ENCODE measurements at places on chromosomes 11 and 22. TPM values are rescaled to one million over a fixed set of nuclear protein-coding genes. Genes with fewer than 3 reads are reported as not detected.

DNA sequence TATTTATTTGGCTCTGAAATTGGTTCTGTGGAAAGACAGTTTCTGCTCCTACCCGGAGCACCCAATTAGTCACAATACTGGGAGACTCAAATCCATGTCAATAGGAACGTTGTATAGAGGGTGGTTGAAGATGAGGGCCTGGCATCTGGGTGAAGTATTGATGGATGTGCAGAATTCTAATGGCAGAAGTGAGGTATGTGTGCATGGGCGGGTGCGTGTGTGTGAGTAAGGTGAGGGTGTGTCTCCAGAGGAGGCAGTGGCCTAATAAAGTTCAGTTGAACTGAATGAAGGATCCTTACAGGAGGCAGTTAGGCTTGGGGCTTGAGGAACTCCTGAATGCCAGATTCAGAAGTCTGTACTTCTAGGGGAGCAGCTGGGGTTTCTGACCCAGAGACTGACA is 71.8 kb upstream of the B3GAT1 start:
- DNase-seq = no peak
- no peak overlapping the region for H3K4me3 ChIP-seq
- H3K27me3 ChIP-seq = peaks cover 71% of the 10 kb centered on the region

- no peak overlapping the region for H3K4me3 ChIP-seq
- H3K4me1 ChIP-seq = peaks cover 19% of the 10 kb centered on the region
- H3K27ac ChIP-seq = no peak overlapping the region
- H3K27me3 ChIP-seq = no peaks in the 10 kb centered on the region
- H3K36me3 ChIP-seq = no peaks in the 10 kb centered on the region
Observed at GRCh38 chr11:16403448-16403803, 47.1 kb upstream of the SOX6 start.

DNA sequence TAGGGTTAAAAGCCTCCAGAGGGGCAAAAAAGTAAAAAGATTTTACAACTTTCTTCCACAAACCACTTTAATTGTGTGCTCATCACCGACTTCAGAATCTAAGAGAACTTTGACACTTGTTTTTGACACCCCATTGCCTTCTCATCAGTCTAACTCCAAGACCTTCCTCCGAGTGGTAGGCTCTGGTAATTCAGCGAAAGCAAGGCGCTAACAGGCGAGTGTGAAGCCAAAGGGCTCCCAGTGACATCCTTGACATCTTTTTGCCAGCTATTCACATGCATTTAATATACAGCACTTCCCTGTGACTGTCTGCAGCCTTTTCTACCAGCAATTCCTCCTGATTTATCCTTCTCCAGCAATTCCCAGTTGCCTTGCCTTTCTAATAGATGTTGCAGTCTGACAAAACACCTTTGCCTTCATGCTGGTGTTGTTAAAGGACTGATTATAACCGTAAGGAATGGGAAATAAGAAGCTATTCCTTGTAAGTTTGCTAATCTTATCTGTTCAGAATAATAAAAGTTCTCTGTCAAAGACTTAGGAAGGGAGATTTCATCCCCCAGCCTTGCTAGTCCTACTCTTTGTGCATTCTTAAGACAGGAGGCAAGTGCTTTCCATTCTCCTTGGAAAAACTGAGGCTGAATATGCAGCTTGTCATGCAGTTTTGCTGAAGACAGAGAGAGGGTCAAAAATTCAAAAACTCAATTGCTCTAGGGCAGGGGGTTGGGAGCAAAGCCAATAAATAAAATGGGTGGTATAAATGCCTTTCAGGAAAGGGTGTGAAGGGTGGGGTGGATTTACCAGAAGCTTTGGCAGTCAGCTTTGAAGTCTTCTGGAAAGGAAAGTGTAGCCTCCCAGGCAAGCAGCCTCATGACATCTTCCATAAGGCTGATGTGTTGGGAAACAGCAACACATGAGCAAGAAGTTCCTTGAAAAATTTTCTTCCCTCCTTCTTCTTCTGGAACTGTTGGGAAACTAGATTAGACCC is 39.1 kb downstream of the SNX19 start:
- H3K27me3 ChIP-seq = no peaks in the 10 kb centered on the region
- H3K27ac ChIP-seq = no peak overlapping the region
- H3K4me3 ChIP-seq = no peak overlapping the region

DNA sequence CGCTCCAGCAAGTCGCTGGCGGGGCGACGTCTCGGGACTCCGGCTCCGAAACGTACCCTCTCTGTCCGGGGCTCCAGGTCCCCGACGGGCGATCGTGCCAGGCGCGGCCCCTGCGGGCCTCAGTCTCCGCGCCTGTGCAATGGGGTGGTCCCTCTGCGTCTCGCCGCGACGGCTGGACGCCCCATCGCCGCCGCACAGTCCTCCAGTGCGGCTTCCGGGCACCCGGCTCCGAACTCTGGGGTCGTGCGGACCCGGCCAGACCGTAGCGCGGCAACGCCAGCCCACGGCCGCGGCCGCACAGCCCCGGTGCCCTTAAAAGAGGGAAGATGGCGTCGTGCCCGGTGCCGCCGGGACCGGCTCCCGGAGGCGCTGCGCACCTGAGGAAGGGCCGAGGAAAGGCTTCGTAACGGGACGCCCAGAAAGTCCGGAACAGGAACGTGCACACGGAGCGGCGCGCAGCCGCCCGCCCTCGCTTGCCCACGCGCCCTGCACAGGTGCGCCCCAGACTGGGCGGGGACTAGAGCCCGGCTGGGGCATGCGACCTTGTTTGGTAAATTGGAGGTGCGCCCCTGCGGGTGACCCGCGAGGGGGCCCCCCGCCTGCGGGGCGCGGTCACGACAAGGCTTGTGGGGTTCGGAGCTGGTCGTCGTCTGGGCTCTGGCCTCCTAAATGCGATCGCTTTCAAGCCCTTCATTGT is 525 bp downstream of the BIK start:
- H3K4me1 ChIP-seq = peaks cover 14% of the 10 kb centered on the region
- peaks cover 29% of the 10 kb centered on the region for H3K27me3 ChIP-seq
- H3K27ac ChIP-seq = no peak overlapping the region
- peak overlapping the region; percentile 67 for H3K4me3 ChIP-seq
- H3K36me3 ChIP-seq = no peaks in the 10 kb centered on the region
- DNase-seq = no peak

DNA sequence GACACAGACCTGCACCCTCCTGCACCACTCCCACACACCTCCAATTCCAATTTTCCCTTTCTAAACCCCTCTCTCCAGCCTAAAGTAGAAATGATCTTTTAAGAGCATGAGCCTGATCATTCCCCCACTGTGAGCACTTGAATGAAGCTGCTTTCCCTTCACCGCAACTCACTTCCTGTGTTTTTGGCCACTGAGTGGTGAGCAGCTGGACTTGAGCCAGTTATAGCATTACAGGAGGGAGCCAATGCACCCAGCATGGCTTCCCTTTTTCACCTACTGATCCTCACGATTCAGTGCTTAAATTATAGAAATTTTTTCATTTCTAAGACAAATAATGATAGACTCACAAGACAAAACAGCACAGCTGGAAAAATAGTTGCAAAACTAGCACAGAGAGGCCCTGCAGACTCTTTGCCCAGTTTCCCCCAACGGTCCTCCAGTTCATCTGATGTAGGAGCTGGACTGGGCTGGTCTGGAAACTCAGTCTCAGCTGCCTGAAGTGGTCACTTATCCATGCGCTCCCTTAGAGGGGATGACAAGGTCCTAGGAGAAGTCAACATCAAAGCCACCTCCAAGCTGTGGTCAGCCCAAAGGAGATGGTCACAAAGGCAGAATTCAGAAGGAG is 9.7 kb upstream of the APOL4 start:
- H3K4me3 ChIP-seq = no peak overlapping the region
- no peak for DNase-seq
- no peaks in the 10 kb centered on the region for H3K27me3 ChIP-seq
- peaks cover 8% of the 10 kb centered on the region for H3K36me3 ChIP-seq
- H3K4me1 ChIP-seq = peaks cover 45% of the 10 kb centered on the region
- no peak overlapping the region for H3K27ac ChIP-seq

The KIF18A gene
- 12.5 TPM for total RNA-seq

DNA sequence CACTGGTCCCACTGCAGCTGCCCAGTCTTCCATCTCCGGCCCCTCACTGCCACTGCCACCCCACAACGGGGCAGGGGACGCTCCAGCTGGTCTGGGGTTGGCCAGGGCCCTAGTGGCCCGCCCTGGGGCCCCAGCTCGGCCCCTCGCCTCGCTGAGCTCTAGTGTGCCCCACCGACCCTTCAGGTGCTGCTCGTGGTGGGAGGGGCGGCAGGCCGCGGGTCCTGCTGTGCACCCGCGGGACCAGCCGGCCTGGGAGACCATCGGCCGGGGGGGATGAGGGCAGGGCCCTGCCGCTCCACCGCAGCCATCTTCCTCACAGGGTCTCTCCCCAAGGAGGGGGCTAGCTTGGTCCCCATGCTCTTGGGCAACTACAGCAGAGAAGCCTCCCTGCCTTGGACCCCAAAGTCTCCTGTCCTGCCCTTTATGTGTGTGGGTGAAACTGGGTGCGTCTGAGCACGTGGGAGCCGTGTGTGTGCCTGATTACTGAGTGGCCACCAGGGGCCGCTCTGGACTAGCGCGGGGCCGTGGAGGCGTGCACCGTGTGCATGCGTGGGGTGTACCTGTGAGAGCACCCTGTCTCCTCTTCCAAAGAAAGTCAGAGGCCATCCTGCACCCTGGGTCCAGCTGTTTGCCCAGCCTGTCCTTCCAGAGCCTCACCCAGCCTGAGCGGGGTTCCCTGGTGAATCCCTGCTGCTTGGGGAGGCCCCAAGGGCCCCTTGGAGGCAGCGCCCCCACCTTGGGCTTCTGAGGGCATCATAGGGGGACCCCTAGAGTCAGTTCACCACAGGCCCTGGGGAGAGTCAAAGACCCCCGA is 6.0 kb upstream of the ACR start:
- H3K27ac ChIP-seq = no peak overlapping the region
- peaks cover 7% of the 10 kb centered on the region for H3K4me1 ChIP-seq
- no peak for DNase-seq
- H3K27me3 ChIP-seq = peaks cover 32% of the 10 kb centered on the region

DNA sequence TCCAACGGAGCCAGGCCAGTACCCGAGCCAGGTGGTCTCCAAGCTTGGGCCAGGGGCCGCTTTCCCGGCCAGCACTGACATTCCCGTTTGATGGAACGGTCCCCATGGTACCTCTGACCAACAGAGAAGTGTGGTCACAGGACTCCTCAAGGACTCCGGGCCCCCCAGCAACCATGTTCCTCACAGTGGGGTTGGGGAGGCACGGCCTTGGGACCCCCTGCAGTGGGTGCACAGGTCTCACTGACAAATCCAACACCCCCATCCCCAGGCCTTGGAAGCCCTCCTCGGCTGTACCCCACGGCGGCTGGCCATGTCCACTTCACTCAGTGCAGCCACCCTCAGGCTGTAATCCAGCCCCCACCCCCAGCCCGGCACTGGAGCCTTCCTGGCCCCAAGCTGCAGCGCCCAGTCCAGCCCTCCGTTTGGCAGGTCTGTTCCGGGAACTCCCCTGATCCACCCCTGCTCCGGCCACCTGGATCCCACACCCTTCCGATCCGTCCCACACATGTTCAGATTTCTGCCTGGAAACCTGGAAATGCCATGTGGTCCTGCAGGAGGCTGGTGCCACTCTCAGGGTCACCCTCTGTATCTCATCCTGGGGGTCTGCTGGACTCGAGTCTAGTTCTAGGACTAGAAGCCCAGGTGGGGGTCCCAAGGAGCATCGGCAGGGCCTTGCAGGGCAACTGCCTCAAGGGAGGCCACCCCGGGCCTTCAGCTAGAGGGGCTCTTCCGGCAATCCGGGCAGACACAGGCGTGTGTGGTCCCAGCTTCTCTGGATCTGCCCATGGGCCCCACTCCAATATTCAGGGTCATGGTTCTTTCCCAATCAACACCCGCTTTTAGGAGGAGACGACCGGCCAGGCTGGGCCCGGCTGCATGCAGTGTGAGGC is 26.6 kb downstream of the TBX1 start:
- H3K4me3 ChIP-seq = no peak overlapping the region
- H3K4me1 ChIP-seq = no peaks in the 10 kb centered on the region
- H3K27ac ChIP-seq = no peak overlapping the region
- no peaks in the 10 kb centered on the region for H3K27me3 ChIP-seq
- H3K36me3 ChIP-seq = peaks cover 27% of the 10 kb centered on the region

GRCh38 chr11:111194860-111195568 is 50.5 kb upstream of the POU2AF2 start:
- no peak overlapping the region for H3K27ac ChIP-seq
- peaks cover 16% of the 10 kb centered on the region for H3K27me3 ChIP-seq
- no peak overlapping the region for H3K4me3 ChIP-seq
- DNase-seq = no peak
- no peaks in the 10 kb centered on the region for H3K4me1 ChIP-seq
- no peaks in the 10 kb centered on the region for H3K36me3 ChIP-seq

GRCh38 chr11:57178334-57178733 is 3.4 kb upstream of the LRRC55 start:
- no peak overlapping the region for H3K4me3 ChIP-seq
- no peaks in the 10 kb centered on the region for H3K36me3 ChIP-seq
- H3K27me3 ChIP-seq = peaks cover 47% of the 10 kb centered on the region
- DNase-seq = no peak
- H3K4me1 ChIP-seq = peaks cover 30% of the 10 kb centered on the region

DNA sequence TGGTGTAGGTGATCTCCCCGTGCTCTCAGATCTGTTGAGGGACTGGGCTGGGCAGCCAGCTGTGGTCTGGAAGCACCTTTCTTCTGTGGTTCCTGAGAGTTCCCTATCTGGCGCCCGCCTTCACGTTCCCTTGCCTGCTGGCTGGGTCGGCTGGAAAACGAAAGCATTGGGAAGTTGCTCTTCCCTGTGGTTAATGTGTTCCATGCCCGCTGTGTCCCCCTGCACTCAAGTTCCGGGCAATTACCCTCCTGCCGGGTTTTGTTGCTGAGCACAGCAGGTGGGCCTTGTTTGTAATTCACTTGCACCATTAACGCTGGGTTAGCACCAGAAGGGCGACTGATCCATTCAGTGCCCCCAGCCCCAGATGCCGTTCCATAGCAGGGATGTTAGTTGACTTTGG is 134.1 kb downstream of the GRIK4 start:
- H3K27me3 ChIP-seq = peaks cover 81% of the 10 kb centered on the region
- no peaks in the 10 kb centered on the region for H3K36me3 ChIP-seq
- H3K4me3 ChIP-seq = no peak overlapping the region
- no peak for DNase-seq
- no peak overlapping the region for H3K27ac ChIP-seq
- no peaks in the 10 kb centered on the region for H3K4me1 ChIP-seq

DNA sequence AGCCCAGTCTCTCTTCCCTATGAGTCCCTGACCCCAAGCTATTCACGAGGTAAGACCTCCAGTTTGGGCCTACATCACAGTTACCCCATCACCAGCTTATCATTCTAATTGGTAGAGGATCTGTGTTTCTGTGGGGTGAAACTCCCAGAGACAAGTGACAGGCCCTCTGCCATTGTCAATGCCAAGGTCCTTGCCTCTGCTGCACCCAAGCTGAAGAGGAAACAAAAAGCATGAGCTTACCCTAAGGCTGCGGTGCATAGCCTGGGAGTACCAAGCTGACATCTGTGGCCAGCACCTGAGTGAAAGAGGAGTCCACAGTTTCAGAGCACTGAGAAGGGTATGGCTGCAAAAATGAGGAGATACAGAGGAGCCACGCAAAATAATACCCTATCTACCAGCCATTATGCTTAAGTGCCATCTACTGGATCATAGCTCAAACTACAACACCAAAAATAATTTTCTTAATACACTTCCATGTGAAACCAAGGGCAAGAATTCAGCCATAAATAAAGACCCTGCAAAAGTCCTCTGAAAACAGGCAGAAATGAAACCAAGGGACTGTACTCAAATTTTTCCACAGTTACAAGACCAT is 62.3 kb upstream of the ANO5 start:
- no peak for DNase-seq
- H3K27ac ChIP-seq = no peak overlapping the region
- H3K36me3 ChIP-seq = no peaks in the 10 kb centered on the region
- H3K4me3 ChIP-seq = no peak overlapping the region

The LMO2 gene
- 4.5 TPM for total RNA-seq

The LRP5 gene
- 72.5 TPM for total RNA-seq

The ST14 gene
- total RNA-seq = 40.8 TPM
